ENCODE measurements at places on chromosomes 13 and 19.
A peak's percentile ranks its signal among the peaks of the same experiment; 100 is the strongest.

DNA sequence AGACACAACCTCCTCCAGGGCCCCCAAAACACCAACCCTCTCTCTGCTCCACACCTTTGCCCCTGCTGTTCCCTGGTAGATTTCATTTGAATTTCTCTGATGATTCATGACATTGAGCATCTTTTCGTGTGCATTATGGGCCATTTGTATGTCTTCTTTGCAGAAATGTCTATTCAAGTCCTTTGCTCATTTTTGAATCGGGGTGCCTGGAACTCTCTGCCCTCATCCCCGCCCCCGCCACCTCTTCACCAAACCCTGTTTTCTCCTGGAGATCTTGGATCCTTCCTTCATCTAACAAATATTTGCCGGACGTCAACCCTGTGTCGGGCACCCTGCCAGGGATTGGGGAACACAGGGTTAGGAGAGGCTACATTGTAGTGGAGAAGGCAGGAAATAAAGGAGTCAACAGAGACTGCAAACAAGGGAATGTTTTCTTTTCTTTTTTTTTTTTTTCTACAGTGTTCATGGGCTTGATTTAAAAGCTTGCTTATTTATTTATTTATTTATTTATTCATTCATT, 25.5 kb upstream of the SLC1A5 start:
- DNase-seq = no peak

DNA sequence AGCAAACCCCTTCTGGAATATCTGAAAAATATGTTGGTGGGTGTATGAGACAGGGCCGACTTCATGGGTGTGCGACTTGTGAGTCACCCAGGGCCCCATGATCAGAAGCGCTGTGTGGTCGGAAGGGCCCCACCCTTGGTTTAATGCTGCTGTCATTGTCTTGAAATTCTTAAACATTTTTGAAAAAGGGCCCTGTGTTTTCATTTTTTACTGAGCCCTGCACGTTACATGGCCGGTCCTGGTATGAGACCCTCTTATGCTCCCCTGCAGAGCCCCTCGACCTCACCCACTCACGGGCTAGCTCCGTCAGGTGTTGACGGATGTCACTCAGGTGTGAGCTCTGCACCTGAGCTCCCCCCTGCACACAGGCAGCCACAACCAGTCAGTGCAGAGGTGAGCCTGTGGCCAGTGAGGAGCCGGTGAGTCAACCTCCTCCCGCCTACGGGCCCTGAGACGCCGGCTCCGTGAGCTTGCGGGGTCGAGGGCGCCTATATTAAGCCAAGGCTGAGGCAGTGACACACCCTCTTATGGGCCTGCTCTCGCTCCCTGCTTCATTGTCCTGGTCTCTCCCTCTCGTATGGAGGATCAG, 27.7 kb downstream of the GADD45B start:
- peak; percentile 45 for DNase-seq

DNA sequence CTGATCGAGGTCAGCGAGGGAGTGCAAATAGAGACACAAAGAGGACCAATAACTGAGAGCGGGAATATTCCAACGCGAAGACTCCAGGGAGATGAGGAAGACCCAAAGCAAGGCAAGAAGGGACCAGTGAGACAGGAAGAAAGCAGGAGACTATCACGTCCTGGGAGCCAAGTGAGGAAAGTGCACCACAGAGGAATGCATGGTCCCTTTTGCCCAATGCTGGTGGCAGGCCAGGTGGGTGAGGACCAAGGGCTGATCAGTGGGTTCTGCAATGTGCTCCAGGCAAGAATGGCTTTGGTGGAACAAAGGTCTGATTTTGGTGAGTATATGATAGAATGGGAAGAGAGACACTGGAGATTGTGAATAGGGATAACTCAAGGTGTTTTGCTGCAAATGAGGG, 25.4 kb downstream of the CHST8 start:
- no peak for DNase-seq

GRCh38 chr19:39382991-39383828, 7.7 kb downstream of the PAF1 start:
- no peak for DNase-seq

GRCh38 chr19:38122402-38123093, 101.5 kb downstream of the DPF1 start:
- no peak for DNase-seq

GRCh38 chr13:68550330-68550729, 1320.2 kb upstream of the PCDH9 start:
- DNase-seq = no peak

DNA sequence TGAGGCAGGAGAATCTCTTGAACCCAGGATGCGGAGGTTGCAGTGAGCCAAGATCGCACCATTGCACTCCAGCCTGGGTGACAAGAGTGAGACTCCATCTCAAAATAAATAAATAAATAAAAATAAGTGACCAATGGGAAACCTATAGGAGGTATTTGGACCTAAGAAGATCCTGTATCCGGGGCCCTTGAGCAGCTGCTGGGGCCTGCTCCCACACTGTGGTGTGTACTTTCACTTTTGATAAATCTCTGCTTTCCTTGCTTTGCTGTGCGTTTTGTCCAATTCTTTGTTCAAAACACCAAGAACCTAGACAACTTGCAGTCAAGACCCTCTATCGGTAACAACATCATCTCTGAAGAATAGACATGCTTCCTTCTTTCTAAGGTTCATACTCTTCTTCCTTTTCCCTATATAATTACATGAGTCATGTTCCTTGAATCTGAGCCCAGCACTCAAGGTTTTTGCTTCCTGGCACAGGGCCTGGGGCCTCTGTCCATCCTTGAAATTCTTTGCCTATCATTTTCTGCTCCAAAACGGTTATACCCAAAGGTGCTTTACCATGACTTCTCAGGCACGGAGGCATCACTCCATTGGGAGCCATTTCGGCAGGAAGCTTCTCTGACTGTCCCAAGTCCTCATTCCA, 14.2 kb upstream of the PNMA8C start:
- DNase-seq = no peak

- DNase-seq = no peak
Observed at GRCh38 chr19:29323021-29323430, 110.1 kb upstream of the UQCRFS1 start.

DNA sequence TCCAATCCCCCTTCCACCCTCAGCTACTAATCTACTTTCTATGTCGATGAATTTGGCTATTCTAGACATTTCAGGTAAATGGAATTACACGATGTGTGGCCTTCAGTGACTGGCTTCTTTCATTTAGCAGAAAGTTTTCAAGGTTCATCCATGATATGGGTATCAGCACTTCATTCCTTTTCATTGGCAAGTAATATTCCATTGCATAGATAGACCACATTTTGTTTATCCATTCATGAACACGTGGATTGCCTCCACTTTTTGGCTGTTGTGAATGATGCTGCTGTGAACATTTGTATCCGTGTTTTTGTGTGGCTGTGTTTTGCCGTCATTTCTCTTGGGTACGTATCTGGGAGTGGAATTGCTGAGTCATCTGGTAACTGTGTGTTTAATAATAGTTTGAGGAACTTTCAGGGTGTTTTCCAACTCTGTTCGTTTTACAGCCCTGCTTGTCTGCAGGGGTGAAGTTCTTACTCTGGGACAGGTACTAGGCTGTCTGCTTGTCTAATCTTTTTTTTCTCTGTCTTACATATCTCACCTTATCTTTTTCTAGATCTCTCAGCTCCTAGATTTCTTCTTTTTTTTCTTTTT, 32.5 kb downstream of the MARK4 start:
- no peak for DNase-seq

DNA sequence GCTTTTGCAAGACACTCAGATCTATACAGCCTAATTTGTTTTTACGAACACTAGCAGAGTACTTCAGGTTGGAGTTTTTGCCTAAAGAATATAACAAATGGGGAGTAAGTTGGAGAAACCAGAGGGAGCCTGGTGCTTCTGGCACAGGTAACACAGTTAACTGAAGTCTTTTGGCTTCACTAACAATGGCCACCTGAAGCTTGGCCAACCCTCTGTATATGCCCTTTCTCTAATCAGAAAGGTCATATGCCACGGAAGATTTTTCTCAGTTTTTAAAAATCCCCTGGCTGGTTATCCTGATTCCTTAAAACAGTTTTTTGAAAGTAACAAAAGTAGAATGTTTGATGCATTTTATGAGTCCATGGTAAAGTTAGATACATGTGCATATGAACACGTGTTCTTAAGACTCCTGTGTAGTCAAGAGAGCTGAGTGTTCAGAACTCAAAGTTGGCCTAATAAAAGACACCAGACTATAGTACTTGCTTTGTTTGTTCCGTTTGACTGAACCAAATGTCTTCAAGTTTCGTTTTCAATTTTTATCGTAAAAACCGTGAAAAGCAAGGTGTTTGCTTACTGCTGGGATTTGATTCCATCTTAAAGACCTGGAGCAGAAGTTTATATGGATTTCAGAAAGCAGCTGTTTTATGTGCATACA, 137.5 kb downstream of the KCNRG start:
- DNase-seq = no peak

GRCh38 chr19:46606681-46607447, 5.7 kb downstream of the CALM3 start:
- no peak for DNase-seq

DNA sequence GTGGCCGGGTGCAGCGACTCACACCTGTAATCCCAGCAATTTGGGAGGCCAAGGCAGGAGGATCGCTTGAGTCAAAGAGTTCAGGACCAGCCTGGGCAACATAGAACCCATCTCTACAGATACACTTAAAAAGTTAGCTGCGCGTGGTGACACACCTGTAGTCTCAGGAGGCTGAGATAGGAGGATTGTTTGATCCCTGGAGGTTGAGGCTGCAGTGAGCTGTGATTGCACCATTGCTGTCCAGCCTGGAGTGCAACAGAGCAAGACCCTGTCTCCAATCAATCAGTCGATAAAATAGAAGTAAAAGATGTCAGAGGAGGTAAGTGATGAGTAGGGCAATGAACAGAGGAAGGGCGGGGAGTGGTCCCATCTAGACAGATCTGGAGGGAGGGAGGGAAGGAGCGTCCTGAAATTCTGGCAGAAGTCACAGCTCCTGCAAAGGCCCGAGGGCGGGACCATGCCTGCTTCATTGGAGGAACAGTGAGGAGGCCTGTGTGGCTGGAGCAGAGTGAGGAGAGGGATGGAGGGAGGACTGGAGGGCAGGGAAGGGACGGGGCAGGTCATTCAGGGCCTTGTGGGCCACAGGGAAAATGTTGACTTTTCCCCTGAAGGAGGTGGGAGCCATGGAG, 9.7 kb downstream of the SMIM24 start:
- DNase-seq = no peak

DNA sequence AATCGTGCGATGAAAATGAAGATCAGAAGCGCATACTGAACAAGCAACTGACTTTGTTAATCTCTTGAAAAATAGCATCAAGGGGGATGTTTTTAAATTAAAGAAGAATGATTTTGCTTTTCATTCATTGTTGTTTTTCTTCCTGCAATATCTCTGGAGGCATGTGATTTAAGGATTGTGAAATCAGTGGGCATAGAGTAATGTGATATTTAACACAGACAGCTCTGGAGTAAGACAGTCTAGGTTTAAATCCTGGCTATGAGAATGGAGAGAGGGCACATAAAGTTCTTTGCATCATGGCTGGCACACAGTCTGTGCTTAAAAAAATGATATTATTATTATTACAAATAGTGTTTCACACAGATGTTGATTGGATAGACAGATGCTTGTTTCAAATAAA, 243.1 kb upstream of the NBEA start:
- no peak for DNase-seq

GRCh38 chr19:46454244-46454643, 17.1 kb downstream of the PNMA8A start:
- no peak for DNase-seq

DNA sequence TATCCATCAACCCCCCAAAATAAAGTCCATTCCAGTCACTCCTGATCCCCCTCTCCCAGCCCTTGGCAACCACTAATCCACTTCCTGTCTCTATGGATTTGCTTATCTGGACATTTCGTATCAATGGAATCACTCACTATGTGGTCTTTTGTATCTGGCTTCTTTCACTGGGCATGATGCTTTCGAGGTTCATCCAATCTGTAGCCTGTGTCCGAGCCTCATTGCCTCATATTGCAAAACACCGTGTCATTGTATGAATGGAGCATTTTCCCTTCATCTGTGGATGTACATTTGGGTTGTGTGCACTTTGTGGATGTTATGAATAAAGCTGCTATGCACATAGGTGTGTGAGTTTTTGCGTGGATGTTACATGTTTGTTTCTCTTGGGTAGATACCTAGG, 1.4 kb upstream of the FZR1 start:
- DNase-seq = no peak

GRCh38 chr13:30943881-30944280, 11.4 kb downstream of the TEX26 start:
- DNase-seq = no peak

GRCh38 chr13:110356362-110356761, 49.3 kb downstream of the COL4A2 start:
- no peak for DNase-seq

DNA sequence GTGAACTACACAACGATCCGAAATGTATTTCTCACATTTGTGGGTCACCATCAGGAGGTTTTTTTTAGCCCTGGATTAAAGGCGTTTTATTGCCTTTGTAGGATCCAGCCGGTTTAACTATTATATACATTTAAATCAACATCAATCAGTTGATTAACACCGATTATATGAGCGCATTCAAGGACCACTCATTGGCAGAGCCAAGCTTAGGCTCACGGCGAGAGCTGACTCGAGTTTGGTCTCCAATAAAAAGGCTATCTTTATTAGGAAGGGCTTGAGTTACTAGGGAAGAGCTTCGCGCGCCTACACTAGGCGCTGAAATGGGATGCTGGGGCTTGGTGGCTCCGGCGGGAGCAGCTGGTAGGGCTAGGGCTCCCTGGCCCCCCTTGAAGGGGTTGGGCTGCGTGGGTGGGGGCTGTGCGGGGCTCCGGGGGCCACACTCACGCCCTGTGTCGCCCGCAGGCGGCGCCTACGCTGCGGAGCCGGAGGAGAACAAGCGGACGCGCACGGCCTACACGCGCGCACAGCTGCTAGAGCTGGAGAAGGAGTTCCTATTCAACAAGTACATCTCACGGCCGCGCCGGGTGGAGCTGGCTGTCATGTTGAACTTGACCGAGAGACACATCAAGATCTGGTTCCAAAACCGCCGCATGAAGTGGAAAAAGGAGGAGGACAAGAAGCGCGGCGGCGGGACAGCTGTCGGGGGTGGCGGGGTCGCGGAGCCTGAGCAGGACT, 4.2 kb downstream of the PDX1 start:
- no peak for DNase-seq

DNA sequence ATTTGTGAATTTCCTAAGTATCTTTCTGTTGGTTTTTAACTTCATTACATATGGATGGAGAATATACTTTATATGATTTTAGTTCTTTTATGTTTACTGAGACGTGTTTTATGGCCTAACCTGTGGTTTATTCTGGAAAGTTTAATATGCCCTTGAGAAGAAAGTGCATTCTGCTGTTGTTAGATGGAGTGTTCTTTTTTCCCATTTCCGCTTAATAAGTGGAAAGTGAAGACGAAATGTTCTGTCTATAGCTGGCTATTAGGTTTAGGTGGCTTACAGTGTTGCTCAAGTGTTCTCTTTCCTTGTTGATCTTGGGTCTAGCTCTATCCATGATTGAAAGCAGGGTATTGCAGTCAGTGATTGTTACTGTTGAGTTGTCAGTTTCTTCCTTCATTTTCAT, 17.2 kb upstream of the TIMM50 start:
- no peak for DNase-seq

DNA sequence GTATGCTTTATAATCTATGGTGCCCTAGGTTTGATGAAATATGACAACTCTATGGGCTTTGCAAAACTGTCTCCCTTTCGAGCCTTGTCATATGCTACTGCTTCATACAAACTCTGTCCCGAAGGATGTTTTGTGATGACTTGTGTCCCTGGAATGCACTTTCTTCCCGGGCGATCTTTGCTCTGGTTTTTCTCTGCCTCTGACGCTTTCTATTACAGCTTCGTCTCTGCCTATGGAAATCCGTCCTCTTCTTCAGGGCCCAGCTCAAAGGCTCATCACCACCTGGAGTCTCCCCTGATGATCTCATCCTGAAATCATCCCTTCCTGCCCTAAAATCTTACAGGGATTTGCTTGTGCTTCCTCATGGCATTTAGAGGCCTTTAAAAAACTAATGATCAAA, 191.5 kb upstream of the KL start:
- DNase-seq = no peak
